RCC 7860 (cell line): ENCODE measurements at places on chromosomes 2 and 18.

DNA sequence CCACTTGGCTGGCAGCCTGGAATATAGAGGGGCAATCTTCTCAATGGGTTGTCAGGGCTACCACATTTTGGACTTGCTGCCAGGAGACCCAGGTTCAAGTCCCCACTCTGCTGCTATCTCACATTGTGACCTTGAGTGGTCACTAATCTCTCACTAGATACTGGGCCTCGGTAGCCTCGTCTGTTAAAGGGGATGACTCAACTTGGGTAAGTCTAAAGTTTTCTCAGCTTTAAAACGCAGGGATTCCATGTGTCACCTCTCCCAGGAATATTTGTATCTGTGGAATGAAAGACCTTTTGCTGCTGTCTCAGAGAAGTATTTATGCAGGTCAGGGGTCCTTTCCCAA is 86.3 kb downstream of the SEMA4F start:
- DNase-seq = no peak

GRCh38 chr2:241774419-241775222 is 2.0 kb upstream of the GAL3ST2 start:
- peak; percentile 43 for DNase-seq

- no peak for DNase-seq
These were observed 11.1 kb upstream of the ALPG start for GRCh38 chr2:232395586-232395985.

DNA sequence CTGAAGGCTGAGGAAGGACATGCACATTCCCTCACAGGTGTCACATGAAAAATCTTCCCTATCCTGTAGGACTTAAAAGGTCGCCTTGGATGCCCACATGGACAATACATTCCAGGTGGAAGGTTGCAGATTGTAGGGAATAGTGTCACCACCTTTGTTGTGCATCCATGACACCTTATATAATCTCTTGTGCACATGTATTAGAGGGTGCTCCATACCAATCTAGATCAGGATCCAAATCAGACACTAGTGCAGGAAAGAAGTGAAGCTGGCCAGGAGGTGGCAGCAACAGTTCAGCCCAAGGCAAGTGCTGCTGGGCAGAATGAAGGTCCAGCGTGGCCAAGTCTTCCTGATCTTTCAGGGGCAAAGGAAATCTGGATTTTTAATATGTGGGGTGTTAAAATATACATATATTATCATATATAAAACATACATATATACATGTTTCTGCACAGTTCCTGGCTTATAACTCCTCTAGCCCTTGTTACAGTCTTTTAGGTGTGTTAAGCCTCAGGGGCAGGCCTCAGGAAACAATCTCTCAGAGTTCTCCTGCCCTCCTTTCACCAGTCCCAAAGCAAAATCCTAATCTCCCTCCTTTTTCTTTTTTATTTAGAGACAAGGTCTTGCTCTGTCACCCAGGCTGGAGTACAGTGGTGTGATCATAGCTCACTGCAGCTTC is 16.6 kb downstream of the NIF3L1 start:
- peak; percentile 57 for DNase-seq

- no peak for DNase-seq
These were observed 9.1 kb downstream of the RND3 start for GRCh38 chr2:150478200-150478974.

DNA sequence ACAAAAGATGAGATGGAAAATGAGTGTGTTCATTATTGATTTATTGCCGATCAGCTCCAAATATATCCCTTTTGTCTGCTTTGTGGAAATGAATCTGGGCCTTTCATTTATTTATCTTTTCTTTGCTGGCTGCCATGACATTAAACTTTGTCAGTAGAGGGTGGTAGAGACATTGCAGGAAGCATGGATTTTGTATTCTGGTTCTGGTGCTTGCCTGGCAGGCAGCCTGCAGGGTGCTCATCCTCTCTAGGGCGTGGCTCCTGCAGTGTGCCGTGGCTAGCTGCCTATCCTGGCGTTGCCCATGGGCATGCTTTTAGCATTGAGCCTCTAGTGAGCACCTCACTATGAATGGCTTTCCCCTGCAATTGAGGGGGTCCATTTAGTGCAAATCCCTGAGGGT is 593.1 kb downstream of the RNF144A start:
- DNase-seq = no peak

DNA sequence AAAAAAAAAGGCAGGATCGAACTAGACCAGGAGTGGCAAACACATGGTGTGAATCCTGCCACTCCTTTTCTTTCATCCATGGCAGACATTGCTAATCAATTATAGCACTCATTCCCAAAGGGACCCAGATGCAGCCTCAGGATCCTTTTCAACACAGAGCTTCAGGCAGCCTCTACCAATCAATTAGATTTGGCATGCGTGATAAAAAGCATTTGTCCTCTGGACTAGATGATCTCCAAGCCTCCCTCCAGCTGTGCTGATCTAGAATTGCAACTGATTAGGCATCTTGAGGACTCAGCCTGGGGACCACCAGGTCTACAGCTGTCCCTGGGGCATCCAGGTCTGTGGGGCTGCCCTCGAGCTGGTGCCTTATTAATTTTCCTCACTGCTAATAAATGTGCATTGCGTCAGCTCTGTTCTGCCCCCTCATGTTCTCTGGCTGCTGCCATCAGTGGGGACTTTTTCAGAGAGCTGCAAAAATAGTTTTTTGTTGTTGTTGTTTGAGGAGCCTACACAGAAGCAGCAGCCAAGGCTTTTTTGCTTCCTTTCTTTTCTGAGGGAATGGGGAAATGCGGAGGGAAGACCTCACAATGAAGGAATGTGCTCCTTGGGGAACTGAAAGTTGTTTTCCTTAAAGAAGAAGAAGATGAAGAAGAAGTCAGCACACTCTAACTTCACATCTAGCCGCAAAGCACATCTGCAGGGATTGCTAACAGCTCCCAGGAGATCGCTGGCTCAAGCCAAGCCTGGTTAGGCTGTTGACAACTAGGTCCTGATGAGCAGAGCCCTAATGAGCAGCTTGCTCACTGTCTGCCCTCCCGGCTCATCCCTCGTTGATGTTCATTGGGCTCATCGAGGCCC is 8.8 kb upstream of the ATOH8 start:
- DNase-seq = peak; percentile 40

DNA sequence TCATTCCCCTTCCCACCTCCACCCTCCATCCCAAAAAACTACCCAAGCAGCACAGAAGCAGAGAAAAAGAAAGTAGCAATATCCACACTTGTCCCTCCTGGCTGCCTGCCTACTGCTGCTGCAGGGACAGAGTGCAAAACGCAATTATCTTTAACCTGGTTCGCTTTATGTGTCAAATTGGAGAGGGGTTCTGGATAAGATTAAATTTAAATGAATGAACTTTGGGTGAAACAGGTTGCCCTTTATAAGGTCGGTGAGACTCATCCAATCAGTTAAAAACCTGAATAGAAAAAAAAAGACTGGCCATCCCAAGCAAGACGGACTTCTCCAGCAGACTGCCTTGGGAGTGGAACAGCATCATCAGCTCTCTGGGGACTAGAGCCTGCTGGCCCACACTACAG is 62.6 kb downstream of the ANKRD44 start:
- no peak for DNase-seq

DNA sequence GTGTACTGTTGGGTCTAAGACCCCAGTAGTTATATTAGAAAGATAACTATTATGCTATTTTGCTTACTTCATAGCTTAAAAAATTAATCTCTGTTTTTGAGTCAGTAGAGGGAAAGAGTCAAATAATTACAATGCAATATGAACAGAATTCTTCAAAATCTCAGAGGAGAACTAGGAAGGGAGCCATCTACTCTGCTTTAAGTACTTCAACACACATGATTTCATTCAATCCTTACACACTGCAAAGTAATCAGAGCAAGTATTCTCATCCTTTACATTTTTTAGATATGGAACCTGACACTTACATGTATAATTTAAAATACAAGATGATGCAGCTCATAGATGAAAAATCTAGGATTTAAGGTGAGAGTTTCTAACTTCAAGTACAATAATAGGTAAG is 27.7 kb downstream of the COL5A2 start:
- DNase-seq = no peak

GRCh38 chr18:62524440-62525200 is 1.8 kb downstream of the ZCCHC2 start:
- peak; percentile 31 for DNase-seq

DNA sequence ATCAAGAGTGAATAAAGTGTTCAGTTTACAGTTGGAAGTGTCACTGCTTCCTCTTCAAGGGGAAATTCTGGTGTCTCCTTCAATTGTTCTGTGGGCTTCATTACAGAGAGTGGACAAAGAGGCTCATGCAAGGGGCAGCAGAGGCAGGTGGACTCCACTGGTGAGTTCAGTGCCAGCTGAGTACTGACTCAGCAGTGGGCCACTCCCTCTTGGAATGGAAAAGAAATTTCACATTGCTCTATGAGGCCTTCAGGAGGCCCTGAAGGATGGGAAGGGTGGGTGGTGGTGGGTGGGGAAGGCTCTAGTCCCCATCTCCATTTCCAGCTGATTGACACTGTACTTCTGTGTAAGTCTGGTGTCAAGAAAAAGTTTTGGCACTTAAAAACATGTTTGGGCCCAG is 66.4 kb downstream of the PRELID3A start:
- DNase-seq = no peak

DNA sequence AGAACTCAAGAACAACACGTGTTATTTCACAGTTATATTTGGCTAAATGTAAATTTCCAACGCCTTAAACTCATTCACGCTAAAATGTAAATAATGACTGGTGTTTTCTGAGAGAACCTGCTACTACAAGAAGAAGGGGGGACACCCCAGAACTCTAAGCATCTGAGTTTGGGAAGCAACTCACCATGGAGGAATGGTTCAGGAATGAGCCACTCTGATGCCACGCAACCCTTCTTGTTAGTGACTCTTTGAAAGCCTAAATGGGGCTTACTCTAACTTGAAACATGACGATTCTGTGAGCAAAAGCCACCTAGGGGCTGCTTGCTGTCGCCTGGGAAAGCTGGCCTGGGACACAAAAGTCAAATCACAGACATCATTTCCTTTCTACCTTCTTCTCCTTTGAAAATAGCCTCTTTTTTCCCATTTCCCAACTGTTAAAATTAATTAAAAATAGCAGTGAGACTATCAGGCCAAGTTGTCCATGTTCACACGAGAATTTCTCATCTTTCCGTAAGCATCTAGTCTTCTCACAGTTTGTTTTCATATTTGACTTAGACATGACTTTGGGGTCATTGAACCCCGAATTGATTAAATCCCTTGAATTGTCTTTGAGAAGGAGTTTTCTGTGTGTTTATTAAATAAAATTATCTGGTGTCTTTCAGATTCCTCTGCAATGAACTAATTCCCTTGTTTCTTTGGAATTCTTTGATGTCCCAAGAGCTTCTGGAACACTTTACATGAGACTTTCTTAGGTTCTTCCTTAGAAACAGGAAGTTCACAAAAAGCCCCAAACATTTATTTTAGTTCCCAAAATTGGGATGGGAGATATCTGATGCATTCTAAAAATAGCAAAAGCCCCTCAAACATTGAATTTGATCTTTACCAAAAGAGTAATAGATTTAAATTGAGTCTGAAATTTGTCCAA is 75.5 kb upstream of the CABLES1 start:
- no peak for DNase-seq

- DNase-seq = peak; percentile 74
These were observed 98.7 kb upstream of the SLC66A3 start for GRCh38 chr2:11056614-11057013.

GRCh38 chr2:198297350-198297749 is 493.0 kb downstream of the PLCL1 start:
- DNase-seq = no peak

DNA sequence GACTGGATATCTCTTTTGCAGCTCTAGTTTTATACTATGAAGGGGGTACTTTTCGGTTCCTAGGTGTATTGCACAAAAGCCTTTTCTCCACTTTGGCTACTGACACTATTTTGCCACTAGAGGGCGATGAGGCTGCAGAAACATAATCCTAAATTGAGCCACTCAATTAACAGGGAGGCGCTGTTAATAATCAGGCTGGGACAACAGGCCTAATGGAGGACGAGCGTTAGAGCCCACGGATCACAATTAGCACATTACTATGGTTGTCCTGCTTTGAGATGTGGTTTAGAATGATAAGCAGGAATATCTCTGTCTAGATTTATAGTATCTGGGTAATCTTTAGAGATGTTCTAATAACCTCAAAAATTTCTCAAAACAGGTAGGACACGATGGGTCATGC is 62.2 kb upstream of the PMAIP1 start:
- peak; percentile 55 for DNase-seq

GRCh38 chr18:79111483-79111882 is 42.3 kb downstream of the ATP9B start:
- no peak for DNase-seq

DNA sequence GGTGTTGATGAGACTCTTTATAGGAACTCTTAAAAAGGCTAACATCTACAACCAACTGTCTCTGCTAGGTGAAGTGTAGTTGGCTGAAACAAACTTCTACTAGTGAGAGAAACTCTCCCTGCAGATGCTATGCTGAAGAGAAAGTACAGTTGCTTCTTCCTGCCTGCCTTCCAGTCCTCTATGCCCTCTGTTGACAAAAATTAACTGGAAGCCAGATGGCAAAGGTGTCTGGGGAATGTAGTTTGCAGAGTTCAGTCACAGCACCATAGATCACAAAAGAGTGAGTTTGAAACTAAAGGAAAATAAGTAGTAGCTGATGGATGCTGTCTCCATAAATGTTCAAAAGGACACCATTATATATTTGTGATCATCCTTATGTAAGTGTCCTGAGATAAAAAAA is 958.8 kb upstream of the NRXN1 start:
- no peak for DNase-seq

GRCh38 chr2:199148076-199148845 is 309.5 kb downstream of the SATB2 start:
- peak; percentile 21 for DNase-seq

DNA sequence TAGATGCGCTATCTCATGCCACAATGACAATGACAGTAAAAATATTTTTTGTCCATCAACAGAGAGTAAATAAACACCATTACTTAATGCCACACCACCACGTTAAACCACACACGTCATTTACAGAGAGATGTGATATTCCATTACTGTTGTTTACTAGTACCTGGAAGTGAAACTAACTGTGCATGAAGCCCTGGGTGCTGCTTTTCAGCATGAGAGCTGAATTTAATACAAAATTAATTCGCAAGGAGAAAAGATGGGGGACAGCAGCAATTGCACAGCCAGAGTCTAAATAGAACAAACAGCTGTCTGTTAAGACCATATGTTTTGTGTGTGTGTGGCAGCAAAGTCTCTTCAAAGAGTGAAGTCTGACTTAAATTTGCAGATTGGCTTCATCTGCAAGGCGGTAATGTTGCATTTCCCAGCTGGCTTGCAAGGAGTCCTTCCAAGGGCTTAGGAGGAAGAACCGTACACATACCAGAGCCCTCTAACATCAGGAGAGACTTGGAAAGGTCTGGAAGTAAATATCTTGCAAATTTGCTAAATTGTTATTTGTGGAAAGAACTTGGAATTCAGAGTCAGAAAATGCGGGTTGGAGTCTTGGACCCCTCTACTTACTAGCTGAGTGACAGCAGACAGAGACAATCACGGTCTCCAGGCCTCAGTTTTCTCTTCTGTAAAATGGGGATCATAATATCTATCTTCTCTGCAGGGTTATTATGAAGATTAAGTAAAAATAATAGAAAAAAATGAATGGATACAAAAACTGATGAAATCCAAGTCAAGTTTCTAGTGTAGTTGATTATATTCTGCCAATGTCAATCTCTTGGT is 127.6 kb downstream of the ALPK2 start:
- no peak for DNase-seq
